ENCODE measurements at places on chromosomes 5 and 9. TPM values are rescaled to one million over a fixed set of nuclear protein-coding genes. Genes with fewer than 3 reads are reported as not detected.

- DNase-seq = no peak
Observed at GRCh38 chr5:82676661-82677060, 398.5 kb upstream of the RPS23 start.

SOHLH1 gene
- polyA plus RNA-seq = not detected

DNA sequence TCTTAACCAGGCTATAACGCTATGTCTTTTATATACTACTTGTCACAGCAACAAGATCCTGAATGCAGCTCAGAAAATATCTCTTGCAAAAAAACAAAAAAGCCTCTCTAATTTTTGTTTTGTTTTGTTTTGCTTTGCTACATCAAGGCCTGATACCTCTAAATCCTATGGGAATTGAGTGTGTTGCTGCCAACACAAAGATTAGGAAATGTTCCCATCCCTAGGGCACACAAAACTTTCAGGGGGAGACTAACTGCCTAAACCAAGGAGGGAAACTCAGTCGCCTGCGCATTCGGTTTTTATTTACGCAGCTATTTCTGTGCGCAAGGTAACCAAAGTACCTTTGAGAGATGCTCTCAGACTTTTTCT is 1.7 kb downstream of the SSBP2 start:
- no peak for DNase-seq

- DNase-seq = no peak
Observed at GRCh38 chr5:132979367-132979940, 16.0 kb upstream of the AFF4 start.

GRCh38 chr5:156947925-156948324 is 15.1 kb downstream of the TIMD4 start:
- DNase-seq = no peak

DNA sequence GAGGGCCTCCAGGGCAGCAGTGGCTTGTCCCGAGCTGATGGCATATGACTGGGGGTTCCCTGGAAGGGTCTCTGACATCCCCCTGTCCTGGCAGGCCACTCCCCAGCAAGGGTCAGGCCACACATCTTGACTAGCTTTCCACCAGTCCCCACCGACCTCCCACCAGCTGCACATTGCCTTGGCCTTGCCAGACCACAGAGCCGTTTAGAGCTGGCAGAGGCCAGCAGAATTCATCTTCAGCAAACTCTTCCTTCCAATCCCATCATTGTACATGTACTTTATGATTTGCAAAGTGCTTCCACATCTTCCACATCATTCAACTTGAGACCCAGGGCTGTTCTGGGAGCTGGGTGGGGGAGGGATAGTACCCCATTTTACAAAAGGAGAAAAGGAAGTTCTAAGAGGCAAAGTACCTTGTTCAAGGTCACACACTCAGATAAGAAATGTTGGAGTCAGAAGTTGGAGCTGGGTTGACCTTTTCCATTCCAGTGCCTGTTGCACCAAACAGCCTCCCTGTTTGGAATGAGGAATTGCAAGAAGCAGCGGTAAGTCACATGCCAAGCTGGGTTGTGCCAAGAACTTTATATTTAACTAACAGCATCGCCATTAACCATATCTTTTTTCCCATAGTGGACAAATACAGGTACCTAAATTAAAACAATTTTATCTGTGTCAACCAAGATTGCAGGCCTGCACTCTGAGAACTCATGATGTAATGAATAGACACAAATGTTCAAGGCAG is 25.8 kb upstream of the COL15A1 start:
- DNase-seq = no peak

GRCh38 chr9:134024214-134024792 is 978 bp upstream of the BRD3OS start:
- DNase-seq = no peak

NRARP gene
- 7.6 TPM for polyA plus RNA-seq

- no peak for DNase-seq
Observed at GRCh38 chr5:11715461-11716196, 188.6 kb downstream of the CTNND2 start.

PCDHB15 gene
- 17.6 TPM for polyA plus RNA-seq

TLR4 gene
- polyA plus RNA-seq = 7.7 TPM

DNA sequence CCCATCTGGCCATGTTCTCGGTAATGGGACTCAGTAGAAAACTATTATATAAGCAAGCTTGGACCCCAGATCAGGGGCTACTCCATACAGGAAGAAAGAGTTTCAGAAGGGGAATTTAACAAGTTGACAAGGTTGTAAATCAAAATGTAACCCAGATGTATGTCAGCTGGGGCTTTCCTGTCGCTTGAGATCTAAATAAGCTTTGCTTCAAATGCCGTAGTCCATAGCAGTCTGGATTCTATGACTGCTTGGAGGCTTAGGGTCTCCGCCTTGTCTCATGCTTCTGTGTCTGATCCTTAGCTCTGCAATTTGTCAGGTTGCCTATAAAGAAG is 70.4 kb downstream of the TEX10 start:
- DNase-seq = no peak

CAMK2A gene
- polyA plus RNA-seq = 3.9 TPM

DNA sequence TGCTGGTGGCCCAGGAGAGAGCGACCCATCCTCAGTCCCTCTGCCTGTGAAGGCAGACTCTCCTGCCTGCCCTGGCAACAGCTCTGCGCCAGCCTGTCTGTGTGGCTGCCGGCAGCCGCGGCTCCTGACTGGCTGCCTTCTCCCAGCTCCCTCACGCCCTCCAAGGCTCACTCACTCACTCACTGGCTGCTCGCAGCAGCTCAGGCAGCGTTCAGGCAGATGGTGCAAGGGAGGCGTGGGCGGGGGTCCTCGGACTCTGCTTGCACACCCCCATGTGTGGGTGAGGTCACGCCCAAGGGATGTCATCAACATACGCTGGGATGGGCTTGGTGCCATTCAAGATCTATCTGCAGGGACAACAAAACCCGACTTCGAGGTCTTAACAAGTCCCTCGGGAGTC is 66.7 kb downstream of the DAB2IP start:
- DNase-seq = no peak

HRCT1 gene
- polyA plus RNA-seq = not detected

ADCY2 gene
- polyA plus RNA-seq = 7.1 TPM

- no peak for DNase-seq
Observed at GRCh38 chr5:15669826-15670225, 169.8 kb downstream of the FBXL7 start.

DNA sequence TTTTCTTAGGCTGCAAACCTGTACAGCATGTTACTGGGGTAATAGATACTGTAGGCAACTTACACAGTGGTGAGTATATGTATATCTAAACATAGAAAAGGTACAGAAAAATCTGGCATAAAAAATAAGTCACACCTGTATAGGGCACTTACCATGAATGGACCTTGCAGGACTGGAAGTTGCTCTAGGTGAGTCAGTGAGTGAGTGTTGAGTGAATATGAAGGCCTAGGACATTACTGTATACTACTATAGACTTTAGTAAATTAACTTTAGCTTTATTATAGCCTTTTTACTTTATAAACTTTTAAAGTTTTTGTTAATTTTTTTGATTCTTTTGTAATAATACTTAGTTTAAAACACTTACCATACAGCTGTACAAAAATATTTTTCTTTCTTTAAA is 51.3 kb downstream of the DENND4C start:
- no peak for DNase-seq

PALM2AKAP2 gene
- polyA plus RNA-seq = 5.1 TPM

CDC20B gene
- polyA plus RNA-seq = 0.82 TPM

DNA sequence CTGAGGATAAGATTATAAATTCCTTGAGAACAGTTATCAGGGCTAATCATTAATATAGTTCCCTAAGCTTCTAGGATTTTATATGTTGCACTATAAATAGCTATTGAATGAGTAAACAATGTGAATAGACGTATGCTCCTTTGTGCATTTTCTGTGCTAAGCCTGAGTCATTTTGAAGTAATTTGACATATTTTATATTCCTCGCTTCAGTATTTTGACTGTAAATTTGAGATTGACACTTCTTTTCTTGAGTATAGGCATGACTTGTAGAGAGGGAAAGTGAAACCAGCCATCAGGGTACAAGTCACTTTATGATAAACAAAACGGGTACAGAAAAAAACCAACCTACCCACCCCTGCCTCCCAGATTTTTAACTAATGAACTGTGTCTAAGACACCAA is 367.7 kb upstream of the PRR16 start:
- no peak for DNase-seq

HAPLN1 gene
- polyA plus RNA-seq = 6.6 TPM

HTR4 gene
- polyA plus RNA-seq = not detected

DNA sequence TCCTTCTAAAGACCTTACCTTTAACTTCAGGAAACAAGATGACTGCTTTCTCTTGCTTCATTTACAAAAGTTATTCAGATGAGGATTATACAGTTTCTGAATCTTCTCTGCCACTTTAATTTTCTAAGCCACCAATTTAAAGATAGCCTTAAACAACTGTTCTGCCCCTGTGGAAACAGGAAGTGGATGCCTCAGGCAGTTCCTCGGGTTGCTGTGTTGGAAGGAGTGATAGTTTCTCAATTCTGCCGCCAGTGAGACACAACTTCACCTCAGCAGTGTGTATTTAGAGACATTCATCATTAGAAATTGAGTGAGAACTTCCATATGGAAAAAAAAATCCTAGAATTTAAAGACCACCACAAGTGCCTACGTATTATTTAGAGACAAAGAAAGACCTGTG is 475.1 kb upstream of the WWC1 start:
- no peak for DNase-seq

DNA sequence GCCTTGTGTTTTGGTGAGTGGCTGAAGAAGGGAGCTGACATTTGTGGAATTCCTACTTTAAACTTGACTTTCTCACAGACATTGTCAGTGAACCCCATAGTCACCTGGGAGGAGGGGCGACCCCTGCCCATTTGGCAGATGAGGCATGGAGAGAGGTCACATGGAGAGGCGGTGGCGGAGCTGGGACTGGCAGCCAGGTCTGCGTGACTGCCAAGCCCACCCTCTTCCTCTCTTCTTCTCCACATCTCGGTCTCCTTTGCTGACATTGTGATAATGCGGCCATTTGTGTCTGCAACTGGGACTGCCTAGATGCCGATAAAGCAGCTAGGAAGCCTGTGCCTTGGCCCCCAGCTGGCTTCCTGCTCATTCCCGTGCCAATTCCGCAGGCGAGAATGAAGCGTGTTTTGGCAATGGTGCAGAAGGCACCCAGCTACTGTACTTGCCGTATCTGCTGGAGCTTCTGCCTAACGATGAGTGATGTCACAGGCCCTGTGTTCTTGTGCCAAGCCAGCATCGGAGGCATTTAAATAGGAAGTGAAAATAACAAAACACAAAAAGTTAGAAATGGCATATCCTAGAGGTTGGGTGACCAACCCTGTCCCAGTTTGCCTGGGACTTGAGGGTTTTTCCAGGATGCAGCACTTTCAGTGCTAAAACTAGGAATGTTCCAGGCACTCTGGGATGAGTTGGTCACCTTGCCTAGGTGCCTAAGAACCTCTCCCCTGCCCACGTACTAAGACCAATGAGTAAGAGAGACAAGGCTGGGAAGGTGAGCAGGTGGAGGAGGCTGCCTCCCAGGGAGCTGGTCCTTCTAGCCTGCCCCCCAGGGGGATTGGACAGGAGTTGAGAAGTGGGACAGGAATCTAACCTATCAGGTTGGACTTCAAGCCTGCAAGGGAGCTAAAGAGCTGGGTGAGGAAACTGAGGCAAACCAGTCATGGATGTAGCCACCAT is 23.6 kb downstream of the OLFML2A start:
- DNase-seq = no peak

- DNase-seq = no peak
Observed at GRCh38 chr9:134704498-134704897, 62.9 kb downstream of the COL5A1 start.

DNA sequence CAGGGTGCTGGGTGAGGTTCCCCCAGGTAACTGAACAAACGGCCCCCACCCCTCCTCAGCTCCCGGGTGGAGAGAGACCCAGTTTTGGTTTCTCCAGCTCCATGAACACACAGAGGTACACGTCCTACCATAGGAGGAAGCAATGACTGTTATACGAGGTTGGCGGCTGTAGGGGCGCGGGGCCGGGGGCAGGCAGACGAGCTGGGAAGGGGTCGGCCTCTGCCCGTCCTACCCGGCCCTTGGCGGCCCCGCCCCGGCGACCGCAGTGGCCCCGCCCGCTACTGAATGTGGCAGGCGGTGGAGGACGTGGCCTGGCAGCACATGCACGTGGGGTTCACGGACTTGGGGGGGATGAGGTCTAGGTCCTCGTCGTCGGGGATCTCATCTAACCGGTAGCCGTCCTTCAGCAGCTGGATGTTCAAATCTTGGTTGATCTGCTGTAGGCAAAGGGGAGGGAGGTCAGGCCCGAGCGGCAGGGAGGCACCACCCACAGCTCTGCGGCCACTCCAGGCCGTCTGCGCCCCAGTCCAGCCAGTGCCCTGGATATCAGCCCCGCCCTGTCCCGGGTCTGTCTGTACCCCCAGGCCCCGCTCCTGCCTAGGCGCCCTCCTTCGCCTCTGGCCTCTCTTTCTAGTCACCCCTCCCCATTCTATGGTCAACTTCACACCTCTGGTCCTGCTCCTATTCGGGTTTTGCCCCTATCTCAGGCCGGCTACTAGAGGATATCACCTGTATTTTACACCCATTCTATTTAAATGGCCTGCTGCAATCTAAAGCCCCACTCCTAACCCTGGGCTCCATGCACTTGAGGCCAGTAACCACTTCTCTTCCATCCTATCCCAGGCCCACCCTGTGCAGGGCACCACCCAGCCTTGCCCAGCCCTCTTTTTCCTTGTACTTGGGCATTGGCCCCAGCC is 24.2 kb upstream of the MYORG start:
- DNase-seq = no peak

DNA sequence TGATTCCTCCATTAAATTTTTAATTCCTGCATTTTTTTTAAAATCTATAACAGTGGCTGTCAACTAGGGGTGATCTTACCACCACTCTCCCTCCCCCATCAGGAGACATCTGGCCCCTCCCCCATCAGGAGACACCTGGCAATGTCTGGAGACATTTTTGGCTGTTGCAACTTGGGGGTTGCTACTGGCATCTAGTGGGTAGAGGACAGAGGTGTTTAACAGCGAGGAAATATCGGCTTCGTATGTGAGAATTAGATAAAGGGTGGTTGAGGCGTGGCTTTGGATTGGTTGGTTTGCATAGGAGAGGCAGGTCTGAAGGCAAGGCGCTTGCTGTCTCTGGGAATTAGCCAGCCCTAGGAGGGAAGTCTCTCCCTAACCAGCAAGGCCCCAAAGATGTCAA is 10.5 kb downstream of the CDHR2 start:
- no peak for DNase-seq

KIAA0825 gene
- 5.6 TPM for polyA plus RNA-seq

GRCh38 chr5:127595484-127596368 is 53.2 kb upstream of the CTXN3 start:
- DNase-seq = no peak

WDR38 gene
- polyA plus RNA-seq = 0.11 TPM

- DNase-seq = no peak
Observed at GRCh38 chr5:138372225-138372624, 19.7 kb downstream of the KDM3B start.

GRCh38 chr9:116027951-116028350 is 125.6 kb upstream of the PAPPA start:
- DNase-seq = no peak

DNA sequence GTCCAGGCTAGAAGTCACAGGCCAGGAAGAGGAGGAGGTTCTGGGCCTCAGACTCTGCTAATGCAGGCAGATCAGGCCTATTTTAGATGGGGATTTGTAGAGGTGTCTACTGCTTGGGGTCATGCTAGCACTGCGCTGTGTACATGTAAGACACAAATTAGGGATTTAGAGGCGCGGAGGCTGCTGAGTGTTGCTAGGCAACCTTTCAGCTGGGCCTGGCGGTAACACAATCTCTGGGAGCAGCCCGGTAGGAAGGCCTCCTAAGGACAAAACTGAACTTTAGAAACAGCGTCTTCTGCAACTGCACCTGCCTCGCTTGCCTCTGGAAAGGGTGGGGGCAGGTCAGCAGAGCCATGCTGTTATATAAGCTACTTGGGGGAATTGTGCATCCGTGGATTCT is 147.9 kb downstream of the MACROH2A1 start:
- no peak for DNase-seq
